ENCODE measurements at places on chromosomes 2 and 18. TPM values are rescaled to one million over a fixed set of nuclear protein-coding genes. Genes with fewer than 3 reads are reported as not detected.

DNA sequence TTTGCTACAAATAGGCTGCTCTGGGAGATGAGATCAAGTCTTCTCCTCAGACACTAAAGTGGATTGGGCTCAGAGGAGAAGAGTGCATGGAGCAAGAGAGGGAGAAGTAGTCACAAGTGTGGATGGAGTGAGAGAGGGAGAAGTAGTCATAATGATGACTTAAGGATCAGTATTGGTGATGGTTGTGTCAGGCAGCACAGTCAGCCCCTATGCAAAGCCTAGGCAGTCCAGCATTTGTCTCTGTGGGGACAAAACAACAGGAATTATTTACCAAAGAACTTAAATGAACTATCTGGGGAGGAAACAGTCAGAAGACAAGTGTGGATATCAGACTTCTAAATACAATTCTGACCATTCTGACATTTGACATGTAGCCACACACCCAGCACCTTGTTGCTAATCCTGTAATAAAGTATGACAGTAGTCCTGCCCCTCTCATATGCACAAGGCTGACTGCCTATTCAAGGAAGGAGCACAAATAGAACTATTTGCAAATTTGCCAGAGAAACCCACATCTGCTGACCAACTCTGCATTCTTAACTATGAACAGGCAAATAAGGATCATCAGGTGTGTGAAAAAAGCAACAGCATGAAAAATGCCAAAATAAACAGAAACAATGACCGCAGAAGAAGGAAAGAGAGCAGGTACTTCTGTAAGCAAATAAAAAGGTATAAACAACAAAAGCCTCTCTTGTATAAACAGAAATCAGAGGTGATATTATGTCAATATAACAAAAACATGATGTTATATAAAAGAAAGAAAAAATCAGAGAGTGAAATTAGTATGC is 1597.9 kb upstream of the ACVR2A start:
- no peak for DNase-seq

GRCh38 chr2:10348891-10349290 is 46.2 kb downstream of the HPCAL1 start:
- no peak for DNase-seq

The UGT1A10 gene
- not detected for total RNA-seq

DNA sequence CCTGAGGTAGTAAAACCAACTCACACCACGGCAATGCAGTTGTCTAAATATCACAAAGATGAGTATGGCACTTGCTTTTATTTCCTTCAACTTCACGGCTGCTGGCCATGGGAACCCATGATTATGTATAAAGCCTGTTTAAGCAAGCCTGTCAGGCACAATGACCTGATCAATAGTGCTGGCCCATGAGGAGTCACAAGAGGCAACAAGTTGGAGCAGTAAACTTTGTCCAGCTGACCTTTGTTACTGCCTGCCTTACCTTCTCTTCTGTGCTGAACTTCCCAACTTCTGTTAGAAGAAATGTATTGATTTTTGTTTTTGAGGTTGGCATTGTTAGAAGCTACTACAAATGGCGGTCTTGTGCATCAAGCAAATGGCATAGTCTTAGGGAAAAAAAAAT is 151.9 kb downstream of the RAB3GAP1 start:
- DNase-seq: no peak

The EMILIN2 gene
- total RNA-seq: 17.3 TPM

DNA sequence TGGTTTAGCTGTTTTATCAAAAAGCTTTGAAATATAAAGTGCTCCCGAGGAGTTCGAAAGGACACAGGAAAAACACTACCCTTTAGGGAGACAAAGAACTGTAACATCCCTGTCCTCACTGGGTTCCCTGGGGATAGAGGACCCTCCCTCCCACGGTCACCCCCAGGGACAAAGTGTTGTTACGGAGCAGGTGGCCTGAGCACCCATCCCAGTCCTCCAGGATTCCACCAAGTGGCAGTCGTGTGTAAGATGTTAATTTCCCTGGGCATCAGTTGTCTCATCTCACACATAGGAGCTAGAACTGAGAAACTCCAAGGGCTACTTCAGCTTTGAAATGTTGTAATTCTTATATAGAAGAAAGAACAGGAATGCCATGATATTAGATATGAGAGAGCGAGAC is 137.7 kb downstream of the ALK start:
- no peak for DNase-seq

The ARHGAP28 gene
- total RNA-seq: not detected

GRCh38 chr2:64212801-64213321 is 68.6 kb upstream of the PELI1 start:
- peak; percentile 90 for DNase-seq

- no peak for DNase-seq
Measured at GRCh38 chr2:26193578-26194231, 20.8 kb downstream of the GAREM2 start.

GRCh38 chr2:227510620-227510958 is 38.6 kb downstream of the AGFG1 start:
- no peak for DNase-seq

DNA sequence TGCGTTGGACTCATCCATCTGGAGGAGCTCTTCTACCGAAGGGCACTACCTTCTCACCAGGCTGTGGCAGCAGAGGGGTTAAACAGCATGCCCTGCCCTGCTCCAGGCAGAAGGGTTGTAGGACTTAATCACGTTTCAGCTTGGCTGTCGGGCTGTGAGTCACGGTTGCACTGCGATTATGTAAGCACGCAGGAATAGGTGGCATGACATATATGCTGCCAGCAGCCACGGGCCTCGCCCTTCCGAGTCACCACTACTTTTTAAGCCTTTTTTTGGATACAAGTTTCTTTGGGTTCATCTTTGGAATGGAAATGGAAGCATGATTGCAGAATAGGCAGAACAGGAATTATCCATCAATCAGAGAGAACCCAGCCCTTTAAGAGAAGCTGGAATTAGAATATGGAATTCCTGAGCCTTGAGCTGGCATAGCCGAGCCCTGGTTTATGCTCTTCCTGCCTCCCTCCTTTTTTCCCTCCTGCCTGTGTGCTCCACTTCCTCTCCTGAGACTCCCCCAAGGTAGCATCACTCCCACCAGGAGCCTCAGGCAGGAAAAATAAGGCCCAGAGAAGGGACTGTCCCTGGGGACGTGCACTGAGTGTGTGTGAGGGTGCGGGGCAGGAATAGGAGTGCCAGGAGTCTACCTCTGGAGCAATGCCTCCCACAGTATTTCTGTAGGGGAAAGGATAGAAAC is 86.8 kb downstream of the SEMA4F start:
- no peak for DNase-seq

DNA sequence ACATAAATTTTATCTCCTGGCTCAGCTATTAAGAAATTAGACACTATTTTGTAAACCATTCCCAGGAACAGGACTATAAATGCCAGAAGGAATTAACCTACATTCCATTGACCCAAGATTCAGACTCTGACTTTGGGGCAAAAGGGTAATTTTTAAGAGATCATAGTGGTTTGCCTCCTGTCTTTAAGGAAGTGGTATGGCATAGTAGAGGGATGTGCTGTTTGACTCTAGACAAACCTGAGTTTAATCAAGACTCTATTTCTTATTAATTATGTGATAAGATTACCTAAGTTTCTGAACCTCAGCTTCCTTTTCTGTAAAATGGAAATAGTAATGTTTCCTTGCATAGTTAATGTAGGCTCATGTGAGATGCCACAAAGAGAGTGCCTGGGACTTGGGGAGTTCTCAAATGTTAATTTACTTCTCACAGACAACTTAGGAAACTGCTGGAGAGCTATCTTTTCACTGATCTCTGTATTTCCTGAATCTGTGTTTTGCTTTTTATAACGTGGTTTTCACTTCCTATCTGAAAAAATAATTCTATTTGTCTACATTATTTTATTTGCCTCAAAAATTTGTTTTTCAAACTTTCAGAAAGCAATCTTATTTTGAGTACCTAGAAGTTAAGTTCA is 11.9 kb upstream of the SLC40A1 start:
- DNase-seq: no peak

GRCh38 chr2:205293559-205293958 is 388.7 kb upstream of the NRP2 start:
- no peak for DNase-seq

The ICOS gene
- total RNA-seq: 49.7 TPM

- DNase-seq: no peak
Measured at GRCh38 chr2:109174214-109174613, 45.2 kb downstream of the SH3RF3 start.

The VSNL1 gene
- not detected for total RNA-seq

GRCh38 chr2:3476985-3477327 is 42.4 kb downstream of the ADI1 start:
- no peak for DNase-seq

DNA sequence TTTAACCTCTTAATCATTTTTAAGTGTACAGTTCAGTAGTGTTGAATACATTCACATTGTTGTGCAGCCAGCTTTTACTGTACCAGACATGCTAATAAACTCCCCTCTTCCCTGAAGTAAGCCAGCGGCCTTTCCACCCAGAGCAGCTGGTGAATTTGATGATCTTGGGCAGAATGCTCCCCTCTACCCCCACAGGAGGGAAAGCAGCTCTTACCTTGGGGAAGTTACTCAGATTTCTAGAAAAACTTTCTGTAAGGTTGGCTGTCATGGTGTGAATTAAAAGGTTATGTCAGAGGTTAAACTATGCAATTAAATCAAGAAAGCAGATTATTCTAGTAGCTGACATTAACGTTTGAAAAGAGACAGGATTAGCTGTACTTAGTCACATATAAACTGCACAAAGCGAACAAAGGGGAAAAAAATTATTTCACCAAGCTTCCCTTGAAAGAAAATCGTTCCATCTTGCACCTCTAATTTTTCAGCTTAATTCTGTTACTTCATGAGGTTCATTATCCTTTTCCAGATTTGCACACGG is 398.5 kb upstream of the NRP2 start:
- no peak for DNase-seq

The GTF2A1L gene
- not detected for total RNA-seq

The KIF5C gene
- 16.2 TPM for total RNA-seq

GRCh38 chr2:236236559-236237452 is 27.4 kb downstream of the ASB18 start:
- DNase-seq: no peak

The BCL2L11 gene
- 46.8 TPM for total RNA-seq

- peak; percentile 21 for DNase-seq
Measured at GRCh38 chr18:48296581-48296980, 112.6 kb downstream of the ZBTB7C start.

- no peak for DNase-seq
Measured at GRCh38 chr18:10168477-10168876, 254.7 kb downstream of the VAPA start.

GRCh38 chr2:60925994-60926740 is 44.8 kb downstream of the REL start:
- DNase-seq: no peak

DNA sequence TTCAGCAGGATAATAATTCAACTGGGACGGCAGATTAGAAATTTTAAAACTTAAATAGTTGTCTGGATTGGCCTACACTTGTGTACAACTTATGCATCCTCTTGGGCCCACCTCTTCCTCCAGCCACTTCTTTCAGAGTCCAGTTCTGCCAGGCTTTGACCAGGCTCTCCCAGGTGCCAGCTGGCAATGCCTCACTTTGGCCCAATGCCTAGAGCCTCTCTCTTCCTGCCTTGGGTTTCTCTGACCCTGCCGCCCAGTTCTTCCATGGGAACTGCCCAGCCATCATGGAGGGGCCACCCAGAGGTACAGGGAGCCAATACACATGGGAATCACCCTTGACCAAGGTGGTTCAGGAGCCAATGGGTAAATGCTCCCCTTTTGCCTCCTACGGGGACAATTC is 135.5 kb downstream of the IRS1 start:
- DNase-seq: no peak

The MARCO gene
- total RNA-seq: not detected

GRCh38 chr2:216315802-216316603 is 56.3 kb downstream of the MARCHF4 start:
- no peak for DNase-seq

DNA sequence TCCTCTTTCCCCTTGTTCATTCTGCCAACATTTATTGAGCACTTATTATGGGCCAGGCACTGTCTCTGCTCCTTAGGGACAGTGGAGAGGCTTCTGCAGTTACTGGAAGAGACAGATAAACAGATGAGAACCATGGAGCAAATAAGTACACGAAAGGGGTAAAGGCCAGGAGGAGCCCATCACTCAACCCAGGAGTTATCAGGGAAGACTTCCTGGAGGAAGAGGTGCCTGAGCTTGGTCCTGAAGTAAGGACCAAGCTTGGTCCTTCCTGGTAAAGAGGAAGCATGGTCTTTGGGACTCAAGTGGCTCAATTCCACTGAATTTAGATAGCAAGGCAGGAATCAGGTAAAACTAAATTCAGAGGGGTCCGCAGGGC is 1.7 kb downstream of the ACTG2 start:
- DNase-seq: no peak

DNA sequence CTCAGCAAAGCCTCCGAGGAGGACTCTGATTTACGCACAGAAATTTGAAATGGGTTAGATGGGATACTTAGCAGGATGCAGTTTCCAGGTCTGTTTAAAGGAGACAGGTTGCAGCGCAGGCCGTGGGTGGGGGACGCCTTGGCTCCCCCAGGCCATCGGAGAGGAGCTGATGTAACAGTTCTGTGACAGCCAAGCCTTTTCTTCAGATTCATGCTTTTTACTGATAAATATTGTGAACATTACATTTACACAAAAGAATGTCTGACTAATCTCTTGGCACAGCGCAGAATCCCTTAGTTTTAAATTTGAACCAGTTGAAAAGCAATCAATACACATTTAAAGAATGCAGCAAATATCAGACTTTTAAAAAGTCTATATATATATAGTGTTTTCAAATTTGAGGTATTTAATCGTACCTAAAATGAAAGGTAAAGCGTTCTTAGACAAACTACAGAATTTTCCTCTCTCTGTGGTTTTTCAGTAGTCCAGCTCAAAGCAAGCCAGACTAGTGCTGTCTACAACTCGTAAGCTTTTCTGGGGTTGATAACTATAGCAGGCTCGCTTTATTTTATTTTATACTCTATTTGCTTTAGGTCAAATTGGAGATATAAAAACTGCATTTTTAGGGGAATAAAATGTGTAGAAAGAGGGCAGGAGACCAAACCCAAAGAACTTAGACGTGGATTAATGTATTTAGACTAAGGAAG is 221.9 kb downstream of the PIEZO2 start:
- DNase-seq: no peak

The CHST9 gene
- not detected for total RNA-seq

The FRZB gene
- total RNA-seq: not detected

The TNFRSF11A gene
- 8.0 TPM for total RNA-seq

DNA sequence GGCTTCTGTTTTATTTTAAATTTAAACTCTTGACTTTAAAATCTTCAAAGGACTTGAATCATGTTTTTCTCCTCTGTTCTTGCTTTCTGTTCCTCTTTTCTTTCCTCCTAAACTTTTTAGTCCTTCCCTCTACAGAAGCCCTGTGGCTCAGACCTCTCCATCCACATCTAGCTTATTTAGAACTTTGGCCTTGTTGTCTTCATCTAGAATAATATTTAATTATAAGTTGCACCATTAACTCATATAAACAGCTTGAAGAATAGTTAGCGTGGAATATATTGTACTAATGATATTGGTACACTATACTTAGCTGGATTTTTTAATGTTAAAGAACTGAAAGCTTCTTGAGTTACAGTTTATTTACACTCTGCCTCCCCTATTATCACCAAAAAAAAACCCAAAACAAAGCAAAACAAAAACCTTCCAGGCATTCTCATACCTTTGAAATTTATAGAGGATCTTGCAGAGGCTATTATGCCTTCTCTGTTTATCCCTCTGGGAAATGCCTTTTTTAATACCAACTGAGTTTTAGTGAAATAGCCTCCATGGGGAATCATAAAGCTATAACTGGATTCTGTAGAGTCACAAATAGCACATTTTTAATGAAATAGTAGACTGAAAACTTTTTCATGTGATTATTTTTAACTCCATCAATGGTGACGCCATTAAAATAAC is 9.2 kb upstream of the CCDC141 start:
- DNase-seq: no peak

GRCh38 chr2:232502511-232502910 is 14.9 kb upstream of the ECEL1 start:
- no peak for DNase-seq
